SK-N-DZ (cell line): ENCODE measurements at places on chromosomes 1 and 21.

DNA sequence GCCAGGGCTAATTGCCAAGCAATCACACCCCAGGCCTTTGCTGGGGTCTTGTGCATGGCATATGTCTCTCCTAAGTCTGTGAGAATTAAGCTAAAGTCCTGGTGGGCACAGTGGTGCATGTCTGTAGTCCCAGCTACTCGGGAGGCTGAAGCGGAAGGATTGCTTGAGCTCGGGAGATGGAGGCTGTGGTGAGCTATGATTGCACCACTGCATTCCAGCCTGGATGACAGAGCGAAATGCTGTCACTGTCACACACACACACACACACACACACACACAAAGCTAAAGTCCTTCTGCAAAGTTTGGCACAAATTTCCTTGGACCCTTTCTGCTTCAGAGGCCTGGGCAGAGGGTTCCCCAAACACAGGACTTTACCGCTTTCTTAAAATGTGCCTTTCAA is 31.3 kb upstream of the DNAJC11 start:
- DNase-seq: no peak

GRCh38 chr1:181169281-181169865 is 80.9 kb downstream of the IER5 start:
- no peak for DNase-seq

DNA sequence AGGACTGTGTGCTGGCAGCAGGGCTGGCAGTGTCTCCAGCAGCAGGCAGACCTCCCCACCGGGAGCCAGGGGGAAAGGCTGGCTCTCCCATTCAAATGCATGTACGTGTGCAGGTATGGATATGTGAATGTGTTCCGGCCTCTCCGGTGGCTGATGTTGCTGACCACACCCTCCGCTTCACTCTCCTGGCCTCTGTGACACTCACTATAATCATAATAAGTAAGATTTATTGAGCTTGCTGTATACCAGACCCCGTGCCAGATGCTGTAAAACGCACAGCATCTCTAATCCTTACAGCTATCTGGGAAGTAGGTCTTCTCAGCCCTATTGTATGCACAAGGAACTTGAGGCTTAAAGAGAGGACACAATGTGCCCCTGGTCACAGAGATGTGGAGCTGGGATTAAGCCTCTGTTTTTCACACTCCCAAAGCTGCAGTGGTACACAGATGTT is 20.5 kb upstream of the ARTN start:
- DNase-seq: peak; percentile 31

GRCh38 chr1:228897901-228898300 is 162.6 kb downstream of the RHOU start:
- DNase-seq: no peak

DNA sequence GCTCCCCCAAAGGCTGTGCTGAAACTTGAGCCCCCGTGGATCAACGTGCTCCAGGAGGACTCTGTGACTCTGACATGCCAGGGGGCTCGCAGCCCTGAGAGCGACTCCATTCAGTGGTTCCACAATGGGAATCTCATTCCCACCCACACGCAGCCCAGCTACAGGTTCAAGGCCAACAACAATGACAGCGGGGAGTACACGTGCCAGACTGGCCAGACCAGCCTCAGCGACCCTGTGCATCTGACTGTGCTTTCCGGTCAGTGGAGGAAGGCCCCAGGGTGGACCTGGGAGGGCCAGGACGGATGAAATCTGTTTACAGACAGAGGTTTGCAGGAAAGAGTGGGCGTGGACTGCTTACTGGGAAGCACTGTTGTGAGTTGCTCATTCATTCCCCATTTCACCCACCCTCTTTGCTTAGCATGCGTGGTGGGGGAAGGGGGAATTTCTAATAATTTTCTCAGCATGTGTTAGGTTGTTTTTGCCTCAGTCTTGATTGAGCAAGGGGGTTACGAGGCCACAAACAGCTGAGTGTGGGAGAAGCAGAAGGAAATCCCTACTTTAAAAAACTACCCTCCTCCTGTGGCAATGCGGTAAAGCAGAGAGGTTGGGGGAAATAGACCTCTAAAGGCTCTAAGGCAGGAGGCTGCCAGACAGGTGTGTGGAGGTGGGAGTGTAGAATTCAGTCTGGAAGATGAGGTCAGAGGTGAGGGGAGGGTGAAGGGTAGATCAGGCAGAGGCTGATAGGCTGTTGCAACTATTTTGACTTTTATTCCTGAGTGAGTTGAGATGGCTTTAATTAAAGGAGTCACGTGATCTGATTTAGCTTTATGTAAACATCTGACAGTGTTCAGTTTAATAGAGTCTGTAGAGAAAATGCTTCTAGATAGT is 1.3 kb downstream of the FCGR2A start:
- no peak for DNase-seq

DNA sequence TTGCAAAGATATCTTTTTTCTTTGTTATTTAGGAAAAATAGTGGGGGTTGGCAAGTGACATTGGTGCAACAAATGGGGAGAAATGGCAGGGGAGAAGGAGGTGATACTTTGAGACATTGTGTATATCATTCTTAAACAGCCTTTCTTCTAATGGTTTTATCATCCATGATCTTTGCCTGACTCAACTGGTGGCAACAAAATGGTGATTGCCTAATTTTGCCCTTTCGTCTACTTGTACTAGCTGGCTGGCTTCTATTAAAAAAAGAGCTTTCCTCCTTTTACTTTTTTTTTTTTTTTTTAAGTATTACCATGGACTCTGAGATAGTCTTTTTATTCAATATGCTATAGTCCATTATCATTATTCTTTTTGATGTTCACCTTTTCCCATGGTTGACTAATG is 27.7 kb downstream of the DESI2 start:
- no peak for DNase-seq

GRCh38 chr21:35342440-35342839 is 293.3 kb upstream of the RUNX1 start:
- DNase-seq: no peak
